ENCODE measurements at places on chromosomes 1 and 21.

DNA sequence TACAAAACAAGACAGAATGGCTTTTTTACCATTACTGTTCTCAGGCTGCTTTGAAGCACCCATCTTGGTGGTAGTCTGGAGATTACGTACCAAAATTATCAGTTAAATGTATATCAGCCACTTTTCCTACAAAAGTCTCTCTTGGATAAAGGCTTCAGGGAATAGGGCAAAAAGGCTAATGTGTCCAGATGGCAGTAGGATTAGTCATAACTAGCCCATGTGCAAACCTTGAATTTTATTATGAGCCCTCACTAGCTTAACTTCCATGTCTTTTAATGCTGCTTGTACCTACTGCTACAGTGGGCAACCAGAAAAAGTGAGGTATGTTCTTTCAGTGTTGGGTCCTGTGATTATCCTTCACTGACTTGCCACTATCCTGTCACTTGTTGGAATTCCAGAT lies 51.0 kb downstream of the PLPPR4 start:
- DNase-seq = no peak

- DNase-seq = no peak
These were observed 64.0 kb upstream of the HMCN1 start for GRCh38 chr1:185670187-185670627.

GRCh38 chr1:78493451-78493850 lies 2.7 kb downstream of the PTGFR start:
- no peak for DNase-seq

- DNase-seq = no peak
These were observed 231.3 kb upstream of the PLXNA2 start for GRCh38 chr1:208475449-208475848.

- DNase-seq = no peak
These were observed 1.3 kb upstream of the TRABD2B start for GRCh38 chr1:47998396-47998990.

DNA sequence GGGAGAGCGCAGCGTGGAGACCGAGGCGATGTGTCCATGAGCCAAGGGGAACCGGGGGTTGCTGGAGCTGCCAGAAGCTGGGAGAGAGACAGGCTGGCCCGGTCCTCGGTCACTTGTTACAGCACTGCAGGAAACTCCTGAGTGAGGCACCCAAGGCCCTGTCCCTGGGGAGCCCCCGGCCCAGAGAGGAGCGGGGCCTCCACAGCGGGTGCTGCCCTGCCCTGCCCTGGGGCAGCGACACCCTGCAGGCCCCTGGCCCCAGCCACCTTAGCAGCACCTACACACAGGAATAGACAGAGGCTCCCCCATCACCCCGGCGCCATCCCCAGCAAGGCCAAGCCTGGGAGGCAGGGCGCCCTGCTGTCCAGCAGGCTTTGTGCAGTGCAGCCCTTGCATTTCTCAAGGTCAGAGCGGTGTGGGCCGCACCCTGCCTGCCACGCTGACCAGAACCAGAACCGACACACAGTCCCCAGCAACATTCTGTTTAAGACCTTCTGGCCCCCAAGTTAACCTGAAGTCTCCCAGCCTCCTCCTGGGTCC lies 6.6 kb upstream of the MEGF6 start:
- no peak for DNase-seq

DNA sequence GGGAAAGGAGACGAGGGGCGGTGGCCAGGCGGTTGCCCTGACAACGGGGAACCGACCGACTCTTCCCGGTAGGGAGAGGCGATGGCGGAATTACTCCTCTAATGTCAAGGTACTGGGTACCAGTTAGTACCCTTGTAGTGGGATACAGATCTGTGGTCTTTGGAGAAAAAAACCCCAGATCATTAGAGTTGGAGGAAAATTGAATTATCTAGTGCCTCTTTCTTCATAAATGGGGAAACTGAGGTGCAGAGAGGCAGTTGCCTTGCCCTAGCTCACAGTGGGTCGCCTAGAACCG lies 545 bp upstream of the PEF1 start:
- no peak for DNase-seq

DNA sequence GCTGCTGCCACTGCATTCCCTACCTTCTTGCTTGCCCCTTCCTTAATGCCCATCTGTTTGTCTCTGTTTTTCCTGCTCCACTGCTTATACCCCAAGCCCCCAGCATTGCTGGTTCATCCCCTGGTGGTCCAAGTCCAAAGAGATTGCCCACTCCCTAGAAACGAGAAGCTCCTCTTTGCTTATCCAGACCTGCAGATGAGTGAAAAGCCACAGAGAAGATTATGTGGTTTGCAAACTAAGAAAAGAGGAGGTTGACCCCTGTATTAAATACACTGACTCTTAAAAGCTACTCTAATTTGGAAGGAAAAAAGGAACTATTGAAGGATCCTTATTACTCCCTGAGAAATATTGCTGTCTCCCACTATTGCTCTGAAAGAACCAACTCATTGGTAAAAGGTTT lies 146.8 kb upstream of the RAB4A start:
- no peak for DNase-seq

DNA sequence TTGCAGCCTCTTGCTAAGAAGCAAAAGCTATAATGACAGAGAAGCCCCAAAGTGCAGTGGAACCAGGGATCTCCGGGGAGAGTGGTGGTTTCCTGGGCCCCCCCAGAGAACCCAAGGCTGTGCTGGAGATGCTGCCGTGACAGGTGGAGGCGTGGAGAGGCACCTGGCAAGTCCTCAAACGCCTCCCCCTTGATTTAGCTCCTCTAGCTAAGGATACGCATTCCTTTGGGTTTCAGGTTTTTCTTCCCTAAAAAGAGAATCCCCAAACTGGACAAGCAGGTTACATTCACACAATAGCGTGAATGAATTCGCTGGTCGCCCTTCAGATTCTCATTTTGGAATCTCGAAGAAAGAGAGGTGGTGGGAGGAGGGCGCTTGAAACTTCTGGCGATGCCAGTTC lies 853 bp upstream of the ATP1A1 start:
- DNase-seq = no peak
